ENCODE measurements at places on chromosomes 5 and 9.

- DNase-seq: no peak
Observed at GRCh38 chr5:149419859-149420544, 40.9 kb upstream of the IL17B start.

GRCh38 chr9:121741228-121741918 lies 89.9 kb downstream of the DAB2IP start:
- no peak for DNase-seq

DNA sequence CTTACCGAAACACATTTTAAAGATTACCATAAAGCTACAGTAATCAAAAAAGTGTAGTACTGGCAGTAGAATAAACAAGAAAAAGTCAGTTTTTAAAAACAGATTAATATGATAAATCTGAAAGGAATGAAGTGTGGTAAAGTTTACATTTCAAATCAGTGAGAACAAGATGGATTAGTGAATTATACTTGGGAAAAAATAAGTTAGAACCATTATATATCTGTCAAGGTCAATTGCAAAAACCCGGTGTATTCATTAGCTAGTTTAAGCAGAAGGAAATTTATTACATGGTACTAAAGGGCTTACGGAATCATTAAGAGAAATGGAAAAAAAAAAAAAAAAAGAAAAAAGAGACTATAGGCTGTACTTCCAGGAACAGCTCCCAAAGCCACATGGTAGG lies 164.3 kb downstream of the MUSK start:
- DNase-seq: no peak

DNA sequence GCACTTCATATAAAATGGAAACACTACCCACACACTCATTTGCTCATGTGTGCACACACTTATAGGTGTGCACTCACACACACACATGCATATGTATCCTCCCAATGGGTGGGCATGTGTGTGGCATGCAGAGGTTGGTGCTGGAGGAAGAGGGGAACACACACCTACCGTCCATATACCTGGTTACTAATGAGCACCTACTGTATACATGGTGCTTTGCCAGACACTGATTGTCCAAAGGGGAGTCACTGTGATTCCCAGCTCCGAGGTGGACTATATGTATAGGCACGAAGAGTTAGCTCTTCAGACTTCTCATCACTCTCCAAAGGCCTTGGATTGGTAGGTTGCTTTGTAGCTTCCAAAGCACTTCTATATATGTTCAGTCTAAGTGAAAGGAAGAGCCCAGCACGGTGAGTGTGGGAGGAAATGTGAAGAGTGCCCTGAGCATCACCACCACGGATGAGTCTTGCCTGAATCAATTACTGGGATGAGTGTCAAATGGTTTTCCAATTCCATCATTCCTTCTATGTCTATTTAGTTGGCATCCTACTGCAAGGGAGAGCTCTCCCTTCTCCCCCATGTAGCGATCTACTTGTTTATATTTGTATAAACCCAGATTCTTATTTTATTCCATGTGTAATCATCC lies 12.6 kb upstream of the ERGIC1 start:
- DNase-seq: no peak

DNA sequence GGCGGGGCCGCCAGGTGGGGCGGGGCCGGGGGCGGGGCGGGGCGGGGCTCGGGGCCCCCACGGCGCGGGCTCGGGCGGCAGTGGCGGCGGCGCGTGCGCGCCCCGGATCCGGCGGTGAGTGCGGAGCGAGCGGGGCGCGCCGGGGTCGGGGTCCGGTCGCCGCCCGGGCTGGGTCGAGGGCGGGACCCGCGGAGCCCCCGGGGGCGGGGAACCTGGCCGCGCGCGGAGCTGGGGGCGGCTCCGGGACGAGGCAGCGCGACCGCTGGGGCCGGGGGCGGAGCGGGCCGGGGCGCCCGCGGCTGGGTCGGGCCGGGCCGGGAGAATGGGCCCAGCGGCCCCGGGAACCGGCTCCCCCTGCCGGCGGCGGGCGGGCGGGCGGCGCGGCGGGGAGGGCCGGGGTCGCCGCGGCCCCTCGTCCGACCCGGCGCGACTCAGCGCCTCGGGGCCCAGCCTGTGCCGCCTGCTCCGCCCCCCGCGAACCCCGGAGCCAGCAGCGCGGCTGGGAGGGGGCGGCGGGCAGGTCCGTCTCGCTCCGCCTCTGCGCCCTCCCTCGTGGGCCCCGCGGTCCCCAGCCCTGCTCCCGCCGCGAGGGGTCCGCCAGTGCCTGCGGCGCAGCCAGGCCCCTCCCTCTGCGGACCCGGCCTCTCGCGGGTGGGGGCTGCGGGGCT lies 3.1 kb downstream of the EGFL7 start:
- DNase-seq: no peak

DNA sequence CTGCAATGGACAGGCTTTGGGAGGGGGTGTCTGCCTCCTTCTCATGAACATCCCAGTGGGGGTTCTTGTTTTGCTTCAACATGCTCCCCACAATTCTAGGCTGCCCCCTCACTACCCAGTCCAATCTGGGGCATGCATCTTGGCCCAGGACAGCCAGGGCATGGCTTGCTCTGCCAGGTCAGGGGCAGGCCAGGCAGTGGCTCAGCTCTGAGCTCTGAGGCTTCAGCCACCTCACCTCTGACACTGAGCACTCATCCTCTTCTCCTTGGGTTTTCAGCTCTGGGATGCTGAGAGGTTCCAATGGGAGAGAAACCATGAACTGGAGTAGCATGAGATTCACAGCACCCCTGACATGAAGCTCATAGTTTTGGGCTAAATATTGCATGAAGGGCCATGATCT lies 11.8 kb downstream of the SLC25A48 start:
- DNase-seq: no peak

GRCh38 chr9:129416821-129417539 lies 203.9 kb downstream of the C9orf50 start:
- no peak for DNase-seq

GRCh38 chr5:61906820-61907219 lies 399.2 kb upstream of the KIF2A start:
- DNase-seq: no peak

GRCh38 chr5:172336264-172336663 lies 52.7 kb upstream of the UBTD2 start:
- DNase-seq: no peak

DNA sequence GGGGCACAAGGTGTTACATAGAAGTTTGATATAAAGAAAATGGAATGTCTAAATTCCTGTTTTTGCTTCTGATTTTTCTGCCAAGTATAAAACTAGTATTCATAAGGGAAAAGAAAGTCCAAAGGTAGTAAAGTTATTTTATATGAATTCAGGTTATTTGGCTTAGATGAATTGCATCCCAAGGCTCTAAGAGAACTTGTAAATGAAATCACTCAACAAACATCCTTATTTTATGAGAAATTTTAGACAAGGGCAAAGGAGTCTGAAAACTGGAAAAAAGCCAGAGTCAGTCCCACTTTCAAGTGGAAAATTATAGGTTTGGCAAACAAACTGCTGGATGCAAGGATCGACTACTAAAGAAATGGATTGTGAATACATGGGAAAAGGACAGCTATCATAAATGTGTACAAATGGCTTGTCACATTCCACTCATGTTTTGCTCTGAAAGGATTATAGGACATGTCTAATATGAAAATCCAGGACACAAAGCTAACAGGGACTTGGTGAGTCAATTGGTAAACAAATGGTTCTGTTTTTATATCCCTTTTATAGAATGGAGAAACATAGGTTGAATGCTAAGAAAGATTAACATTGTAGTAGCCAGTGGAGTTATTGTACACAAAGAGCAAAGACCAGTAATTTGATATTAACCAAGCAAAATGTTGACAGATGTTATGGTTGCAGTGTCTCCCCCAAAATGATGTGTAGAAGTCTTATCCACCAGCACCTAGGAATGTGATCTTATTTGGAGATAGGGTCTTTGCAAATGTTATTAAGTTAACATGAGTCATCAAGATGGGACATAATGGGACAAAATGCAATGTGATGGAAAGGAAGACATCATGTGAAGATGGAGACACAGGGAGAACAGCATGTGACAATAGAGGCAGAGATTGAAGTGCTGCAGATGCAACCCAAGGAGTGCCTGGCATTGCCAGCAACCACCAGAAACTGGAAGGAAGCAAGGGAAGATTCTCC lies 495.7 kb downstream of the TLE1 start:
- no peak for DNase-seq

DNA sequence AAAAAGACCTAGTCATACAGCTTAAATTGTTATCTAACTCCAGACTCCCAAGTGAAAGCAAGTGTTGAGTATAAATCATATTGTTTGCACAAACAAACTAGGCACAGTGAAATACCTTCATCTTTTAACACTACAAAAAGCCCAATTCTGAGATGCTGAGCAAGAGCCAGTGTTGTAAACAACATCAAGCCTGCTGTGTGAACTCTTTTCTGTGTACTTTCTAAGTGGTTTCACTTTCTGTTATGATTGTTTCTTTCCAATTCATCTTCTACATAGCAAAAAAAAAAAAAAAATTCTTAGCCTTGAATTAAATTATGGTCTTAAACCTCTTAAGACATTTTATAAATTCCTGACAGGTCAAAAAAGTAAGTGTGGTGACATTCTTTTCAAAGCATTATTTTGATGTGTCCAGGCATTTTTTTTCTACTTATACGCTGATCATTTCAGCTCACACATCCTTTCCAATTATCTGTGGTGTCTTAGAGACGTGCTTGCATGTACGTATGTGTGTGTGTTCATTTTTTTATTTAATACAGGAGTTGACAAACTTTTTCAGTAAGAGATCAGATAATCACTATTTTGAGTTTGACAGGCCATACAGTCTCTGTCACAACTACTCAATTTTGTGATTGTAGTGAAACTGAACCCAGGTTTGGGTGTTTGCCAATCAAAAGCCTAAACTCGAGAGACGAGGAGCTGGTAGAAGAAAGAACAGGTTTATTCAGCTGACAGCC lies 556.1 kb downstream of the CDH9 start:
- DNase-seq: no peak

DNA sequence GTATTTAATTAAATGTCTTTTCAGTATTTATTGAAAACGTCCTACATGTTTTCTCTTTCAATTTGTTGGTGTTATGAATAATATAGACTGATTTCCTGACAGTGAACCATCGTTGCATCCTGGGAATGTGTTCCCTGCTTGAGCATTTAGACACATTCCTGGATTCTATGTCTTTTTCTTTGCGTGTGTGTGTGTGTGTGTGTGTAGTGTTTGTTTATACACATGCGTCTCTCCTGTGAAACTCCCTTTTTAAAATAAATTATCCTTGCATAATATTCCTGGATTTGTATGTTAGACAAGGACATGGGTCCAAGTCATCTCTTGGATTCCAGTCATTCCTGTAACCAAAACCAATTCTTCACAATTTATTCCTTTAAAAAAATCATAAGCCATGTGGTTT lies 153.4 kb downstream of the HSPA4 start:
- no peak for DNase-seq

DNA sequence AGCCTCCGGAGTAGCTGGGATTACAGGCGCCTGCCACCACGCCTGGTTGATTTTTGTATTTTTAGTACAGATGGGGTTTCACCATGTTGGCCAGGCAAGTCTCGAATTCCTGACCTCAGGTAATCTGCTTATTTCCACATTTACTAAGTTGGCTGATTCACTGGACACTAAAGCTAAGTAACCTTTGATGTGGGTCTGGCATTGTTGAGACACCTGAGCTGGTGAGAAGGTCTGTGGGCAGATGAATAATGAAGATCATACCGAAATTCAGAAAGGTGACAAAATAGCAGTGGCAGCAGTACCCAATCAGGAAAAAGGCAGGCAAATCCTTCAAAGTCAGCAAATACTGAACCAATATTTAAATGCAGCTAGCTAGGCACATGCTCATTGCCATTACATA lies 210.6 kb upstream of the ZNF608 start:
- no peak for DNase-seq

DNA sequence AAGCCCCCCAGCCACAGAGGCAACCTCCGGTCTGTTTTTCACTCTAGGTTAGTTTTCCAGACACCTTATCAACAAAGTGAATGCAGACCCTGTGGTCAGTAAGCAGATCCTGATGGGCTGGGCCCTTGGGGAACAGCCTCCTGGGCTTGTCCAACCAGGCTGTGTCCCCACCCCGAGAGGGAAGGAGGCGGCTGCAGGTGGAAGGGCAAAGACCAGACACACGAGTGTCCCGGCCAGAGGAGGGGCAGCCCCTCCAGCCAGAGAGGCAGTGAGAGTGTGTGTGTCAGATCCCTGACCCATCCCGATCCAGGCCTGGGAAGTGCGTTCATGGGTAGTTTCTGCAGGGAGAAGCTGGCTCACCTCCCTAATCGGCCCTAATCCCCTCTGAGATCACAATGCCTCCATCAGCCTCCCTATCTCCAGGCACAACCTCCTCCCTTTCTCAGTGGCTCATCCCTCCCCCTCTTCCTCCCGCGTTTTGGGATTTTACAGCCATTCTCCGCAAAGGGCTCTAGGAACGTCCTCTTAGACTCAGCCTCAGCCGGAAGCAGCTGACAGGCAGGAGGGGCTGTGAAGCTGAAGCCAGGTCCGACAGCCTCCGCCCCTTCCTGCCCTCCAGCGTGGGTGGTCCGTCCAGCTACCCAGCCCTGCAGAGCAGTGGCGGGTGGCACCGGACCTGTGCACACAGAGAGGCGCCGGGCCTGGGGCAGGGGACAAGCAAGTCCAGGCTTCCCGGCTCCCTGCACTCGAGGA lies 9.7 kb downstream of the SLC12A7 start:
- DNase-seq: no peak

DNA sequence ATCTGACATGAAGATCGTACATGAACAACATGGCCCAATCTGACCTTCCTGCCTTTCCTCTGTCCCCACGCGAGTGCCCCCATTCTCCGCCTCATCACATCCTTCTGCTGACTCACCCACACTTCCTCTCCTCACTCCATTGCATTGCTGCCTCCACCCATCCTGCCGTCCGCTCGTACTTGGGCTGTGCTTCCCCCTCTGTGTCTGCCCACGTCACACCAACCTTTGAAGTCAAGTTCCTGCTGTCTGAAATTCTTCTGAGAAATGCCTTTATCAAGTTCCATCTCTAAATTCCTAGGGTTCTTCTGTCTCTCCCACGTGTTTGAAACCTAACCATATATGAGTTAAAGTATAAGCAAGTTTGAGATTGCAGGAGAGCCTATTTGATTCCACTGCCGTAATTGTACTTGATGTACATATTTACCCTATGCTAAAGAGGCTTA lies 18.0 kb upstream of the STARD4 start:
- peak; percentile 22 for DNase-seq

DNA sequence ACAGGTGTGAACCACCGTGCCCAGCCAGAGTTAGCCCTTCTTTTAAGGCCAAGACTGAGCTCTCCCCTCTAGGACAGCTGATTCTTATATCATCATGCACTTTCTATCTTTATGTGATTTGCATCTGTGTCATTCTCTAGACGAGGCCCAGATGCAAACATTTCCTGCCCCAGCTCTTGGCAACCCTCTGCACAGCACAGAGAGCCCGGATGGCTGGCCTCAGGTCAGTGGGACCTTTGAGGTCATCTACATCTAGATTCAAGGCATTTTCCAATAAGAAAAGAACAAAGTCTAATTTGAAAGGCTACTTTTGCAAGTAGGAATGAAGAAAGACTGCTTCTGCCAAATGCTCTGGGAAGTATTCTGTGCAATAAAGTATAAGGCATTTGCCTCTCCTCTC lies 109.0 kb upstream of the DAB2 start:
- no peak for DNase-seq

GRCh38 chr9:136722969-136723356 lies 10.6 kb downstream of the DIPK1B start:
- DNase-seq: no peak

- DNase-seq: no peak
Observed at GRCh38 chr5:42494414-42494813, 71.2 kb downstream of the GHR start.

Data from activated naive CD4-positive, alpha-beta T cell (primary cell).